Globus pallidus (tissue), 1 donor: ENCODE measurements at places on chromosomes 12 and 14.
A peak's percentile ranks its signal among the peaks of the same experiment; 100 is the strongest.

DNA sequence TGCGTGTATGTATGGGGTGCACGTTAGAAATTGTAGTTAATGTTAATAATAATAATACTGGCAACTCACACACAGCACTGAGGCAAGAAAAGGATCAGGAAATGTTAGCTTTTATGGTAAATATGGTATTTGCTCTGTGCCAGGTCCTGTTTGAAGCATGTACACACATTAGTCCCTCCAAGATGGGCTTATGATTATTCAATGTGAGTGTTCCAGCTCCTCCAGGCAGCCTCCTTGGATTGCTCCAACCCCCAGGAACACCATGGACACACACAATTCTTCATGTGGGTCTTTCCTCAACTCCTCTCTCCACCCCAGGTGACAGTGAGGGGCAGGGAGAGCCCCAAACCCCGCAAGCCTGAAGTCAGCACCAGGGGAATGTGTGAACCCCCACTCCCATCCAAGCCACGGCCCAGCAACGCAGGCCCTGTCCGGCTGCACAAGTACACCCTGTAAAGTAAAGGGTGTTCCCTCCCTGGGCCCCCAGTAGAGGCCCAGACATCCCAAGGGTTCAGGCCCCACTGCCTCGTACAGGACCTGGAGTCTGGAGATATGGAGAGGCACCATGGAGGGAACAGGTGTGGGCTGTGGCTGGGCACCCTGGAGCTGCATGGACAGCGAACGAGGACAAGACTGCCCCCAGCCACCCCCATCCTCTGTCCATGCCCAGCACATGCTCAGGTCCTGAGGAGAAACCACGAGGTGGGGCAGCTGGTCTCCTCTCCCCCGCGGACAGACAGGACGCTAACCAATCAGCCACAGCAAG is 41.3 kb downstream of the NCOR2 start:
- no peak for DNase-seq

DNA sequence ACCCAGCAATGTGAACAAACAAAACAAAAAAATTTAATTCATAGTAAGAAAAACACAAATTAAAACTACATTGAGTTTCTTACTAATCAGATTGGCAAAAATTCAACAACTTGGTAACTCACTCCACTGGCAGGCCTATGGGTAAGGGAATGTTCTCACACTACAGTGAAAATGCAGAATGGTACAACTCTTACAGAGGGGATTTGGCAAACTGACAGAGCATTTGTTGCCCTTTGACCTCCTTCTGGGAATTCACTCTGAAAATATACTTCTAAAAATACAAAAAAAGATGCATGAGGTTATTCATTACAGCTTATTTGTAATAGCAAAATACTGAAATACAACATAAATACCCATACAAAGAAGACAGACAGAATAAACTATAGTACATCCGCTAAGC is 32.8 kb downstream of the ABCD2 start:
- DNase-seq: no peak

DNA sequence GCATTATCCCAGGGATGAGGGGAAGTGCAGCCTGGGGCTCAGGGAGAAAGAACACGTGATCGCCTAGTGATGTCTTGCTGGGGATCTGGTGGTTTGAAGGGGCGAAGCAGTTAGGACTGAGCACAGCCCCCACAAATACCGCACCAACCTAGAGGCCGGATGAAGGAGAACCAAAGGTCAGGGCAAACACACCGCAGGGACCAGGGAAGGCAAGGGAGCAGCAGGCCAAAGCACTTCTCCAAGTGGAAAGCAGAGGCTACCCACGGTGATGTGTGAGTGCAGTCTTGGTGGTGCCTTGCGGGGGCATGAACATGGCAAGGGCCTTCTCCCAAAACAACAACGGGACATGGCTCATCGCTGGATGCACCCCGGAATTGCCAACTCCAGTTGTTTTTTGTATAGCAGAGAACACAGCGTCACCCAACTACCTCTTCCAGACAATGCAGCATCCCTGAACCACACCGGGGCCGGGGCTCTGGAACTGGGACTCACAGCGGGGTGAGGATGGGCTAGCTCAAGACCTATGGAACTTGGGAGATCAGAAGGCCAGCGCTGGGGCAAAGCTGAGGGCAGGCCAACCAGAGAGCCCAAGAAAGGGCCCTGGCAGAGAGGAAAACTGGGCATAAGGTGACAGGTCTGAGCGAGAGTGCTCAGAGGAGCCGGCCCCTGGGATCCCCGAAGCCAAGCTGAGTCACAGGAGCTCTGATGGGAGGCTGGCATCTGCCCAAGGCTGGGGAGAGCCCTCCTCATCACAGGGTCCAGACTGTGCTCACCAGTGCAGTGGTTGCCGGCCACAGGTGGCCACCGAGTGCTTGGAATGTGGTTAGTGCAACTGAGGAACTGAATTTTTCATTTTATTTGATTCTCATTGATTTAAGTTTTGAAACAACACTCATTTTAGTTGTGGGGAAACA is 11.1 kb downstream of the GALNT16 start:
- DNase-seq: no peak

GRCh38 chr12:107317751-107318555 is 224.6 kb upstream of the CRY1 start:
- DNase-seq: peak; percentile 27

- DNase-seq: no peak
These were observed 24.2 kb upstream of the HIF1A start for GRCh38 chr14:61671082-61671481.

DNA sequence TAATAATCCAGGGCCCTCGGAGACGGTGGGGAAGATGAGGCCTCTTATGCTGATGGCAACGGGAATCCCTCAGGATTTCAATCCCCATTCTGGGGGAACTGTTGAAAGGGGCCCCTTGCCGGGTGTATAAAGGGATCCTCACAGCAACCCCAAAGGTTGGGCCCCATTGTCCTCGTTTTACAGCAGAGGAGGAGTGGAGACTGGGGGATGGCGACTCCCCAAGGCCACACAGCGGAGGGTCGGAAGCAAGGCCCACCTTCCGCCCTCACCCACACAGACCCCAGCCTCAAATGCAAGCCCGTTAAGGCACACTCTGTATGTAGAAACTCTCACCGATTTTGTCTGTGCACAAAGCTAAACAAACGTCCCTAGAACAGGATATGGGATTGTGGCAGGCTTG is 327.9 kb upstream of the DIO3 start:
- DNase-seq: no peak

DNA sequence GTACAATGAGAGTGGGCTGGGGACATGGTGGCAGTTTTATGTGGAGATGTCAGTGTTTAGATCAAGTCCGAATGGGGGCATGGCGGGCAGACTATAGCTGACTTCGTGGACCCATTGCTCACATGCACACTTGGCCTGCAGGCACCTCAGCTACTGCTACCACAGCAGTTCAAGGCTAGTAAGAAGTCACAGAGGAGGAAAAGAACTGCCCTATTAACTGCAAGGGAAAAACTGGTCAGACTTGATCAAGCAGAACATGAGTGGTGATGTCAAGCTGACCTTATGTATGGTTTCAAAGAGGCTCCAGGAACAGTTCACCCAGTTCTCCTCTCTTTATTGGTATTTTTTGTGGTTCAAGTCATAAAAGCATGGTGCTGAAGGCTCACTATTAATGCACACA is 30.2 kb upstream of the FRS2 start:
- DNase-seq: no peak
